ENCODE measurements at places on chromosomes 7 and 10.

- no peak for DNase-seq
Measured at GRCh38 chr7:70714506-70715038, 417.4 kb upstream of the GALNT17 start.

DNA sequence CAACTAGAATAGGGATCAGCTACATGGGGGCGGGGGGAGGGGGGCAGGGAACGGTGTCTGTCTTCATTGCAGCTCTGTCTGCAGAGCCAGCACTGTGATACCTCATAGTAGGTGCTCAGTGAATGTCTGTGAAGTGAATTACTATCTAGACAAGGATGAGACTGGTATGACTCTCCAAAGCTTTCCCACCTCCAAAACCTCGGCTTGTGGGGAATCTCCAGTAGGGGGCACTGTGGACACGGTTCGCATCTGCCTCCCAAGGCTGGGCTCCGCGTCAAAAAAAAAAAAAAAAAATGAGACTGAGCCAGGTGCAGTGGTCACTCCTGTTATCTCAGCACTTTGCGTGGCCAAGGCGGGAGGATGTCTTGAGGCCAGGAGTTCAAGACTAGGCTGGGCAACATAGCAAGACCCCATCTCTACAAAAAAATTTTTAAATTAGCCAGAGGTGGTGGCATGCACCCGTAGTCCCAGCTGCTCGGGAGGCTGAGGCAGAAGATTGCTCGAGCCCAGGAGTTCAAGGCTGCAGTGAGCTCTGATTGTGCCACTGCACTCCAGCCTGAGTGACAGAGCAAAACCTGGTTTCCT lies 9.6 kb downstream of the TRIM56 start:
- peak; percentile 67 for DNase-seq

- DNase-seq = peak; percentile 44
Measured at GRCh38 chr10:14259696-14260566, 70.8 kb downstream of the FRMD4A start.

DNA sequence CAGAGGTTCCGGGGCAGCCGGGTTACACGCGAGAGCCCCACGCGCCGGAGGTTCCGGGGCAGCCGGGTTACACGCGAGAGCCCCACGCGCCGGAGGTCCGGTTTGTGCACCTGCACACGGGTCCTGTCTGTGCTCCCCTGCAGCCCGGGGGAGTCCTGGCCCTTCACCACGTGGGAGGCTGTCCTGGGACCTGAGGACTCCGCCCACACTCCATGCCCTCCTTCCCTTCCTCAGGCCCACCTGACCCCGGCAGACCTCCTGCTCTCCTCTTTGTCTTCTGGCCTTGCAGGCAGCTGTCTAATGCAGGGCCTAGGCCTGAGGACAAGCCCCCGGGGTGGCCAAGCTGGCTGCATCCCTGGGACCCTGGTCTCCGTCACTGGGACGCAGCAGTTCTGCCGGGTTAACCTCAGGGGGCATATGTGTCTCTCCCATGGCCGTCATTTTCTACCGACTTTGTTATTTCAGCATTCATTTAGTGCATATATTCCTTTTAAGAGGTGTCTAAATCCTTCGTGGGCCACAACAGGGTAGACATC lies 374.6 kb downstream of the DNAJB6 start:
- no peak for DNase-seq

DNA sequence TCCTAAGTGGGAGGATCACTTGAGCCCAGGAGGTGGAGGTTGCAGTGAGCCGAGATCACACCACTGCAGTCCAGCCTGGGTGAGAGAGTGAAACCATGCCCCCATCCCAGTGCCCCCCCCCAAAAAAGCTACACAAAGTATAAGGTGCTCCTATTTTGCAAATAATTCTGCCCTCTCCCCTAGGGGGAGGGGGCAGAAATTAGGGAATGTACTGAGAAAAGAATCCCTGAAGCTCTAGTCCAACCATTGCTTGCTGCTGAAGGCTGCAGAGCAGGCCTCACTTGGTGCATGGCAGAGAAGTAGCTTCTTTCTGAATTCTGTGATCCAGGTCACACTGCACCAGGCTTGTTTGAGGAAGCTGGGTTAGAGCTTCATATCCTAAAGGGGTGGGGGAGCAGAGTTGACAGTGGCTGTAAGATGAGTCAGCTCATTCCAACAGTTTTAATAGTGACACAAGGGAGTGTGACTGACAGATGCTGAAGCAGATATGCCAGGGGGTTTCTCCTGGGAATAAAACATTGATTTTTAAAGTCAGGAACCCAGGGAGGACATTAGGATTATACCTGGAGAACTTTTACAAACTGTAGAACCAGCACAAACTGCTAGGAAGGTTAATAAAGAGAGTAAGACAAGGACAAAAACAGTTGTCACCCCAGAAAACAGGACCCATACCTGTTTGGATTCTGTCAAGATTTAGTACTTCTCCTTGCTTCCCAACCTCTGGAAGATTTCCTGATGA lies 32.8 kb upstream of the STRIP2 start:
- DNase-seq = peak; percentile 25

GRCh38 chr10:75956624-75957023 lies 525.2 kb downstream of the LRMDA start:
- DNase-seq = no peak

DNA sequence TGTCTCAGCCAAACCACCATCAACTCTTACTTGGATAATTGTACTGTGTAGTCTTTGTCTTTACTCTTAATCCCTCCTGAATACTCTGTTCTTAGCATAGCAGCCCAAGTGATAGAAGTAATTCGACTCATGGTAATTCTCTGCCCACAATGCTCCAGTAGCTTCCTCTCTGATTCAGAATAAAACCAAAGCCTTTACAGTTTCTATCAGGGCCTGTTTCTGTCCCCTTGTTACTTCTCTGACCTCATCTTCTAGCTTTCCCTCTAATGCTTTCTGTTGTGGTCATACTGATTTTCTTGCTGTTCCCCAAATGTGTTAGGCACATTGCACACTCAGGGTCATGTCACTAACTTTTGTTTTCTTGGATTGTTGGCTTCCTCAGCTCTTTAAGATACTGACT lies 8.0 kb downstream of the ZNF518A start:
- no peak for DNase-seq

- DNase-seq = peak; percentile 97
Measured at GRCh38 chr10:101830322-101831168, 12.3 kb upstream of the OGA start.

DNA sequence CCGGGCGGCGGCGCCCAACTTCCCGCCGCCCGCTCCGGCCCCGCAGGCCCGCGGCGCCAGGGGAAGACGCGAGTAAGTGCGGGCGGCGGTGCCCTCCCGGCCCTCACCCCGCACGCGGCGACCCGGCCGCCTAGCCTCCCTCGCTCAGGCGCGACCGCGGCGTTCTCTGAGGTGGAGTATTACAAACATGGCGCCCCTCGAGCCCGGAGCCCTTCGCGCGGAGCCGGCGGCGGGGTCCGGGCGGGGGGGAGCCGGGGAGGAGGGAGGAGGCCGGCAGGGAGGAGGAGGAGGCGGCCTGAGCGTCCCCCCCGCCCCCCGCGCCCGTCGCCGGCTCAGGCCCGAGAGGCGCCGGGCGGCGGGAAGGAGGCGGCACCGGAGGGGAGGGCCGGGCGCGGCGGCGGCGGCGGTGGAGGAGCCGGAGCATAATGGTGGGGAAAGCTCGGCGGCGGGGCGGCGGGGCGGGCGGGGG lies at the start of gene ZMYND11:
Gene ZMYND11, plus strand, starts transcription at position 324 of the 469 bp plus-strand sequence. CDS start 44,558 bp downstream, outside the sequence.
- DNase-seq = peak; percentile 89

DNA sequence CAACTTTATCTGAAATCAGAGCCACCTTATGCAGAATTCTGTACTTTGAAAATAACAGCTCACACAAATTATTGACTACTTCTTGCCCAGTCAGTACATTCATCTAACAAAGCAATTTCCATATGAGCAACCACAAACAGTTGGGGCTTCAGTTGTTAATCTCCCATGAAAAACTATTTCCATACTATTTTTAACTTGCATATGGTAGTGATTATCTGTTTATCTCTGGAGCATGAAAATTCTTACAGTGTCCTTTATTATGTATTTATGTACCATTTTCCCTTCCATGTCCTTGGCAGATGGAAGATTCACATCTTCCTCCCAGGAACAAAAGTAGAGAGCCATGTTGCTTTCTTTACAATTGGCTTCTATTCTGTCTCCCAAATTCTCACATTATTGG lies 285.7 kb downstream of the CRPPA start:
- no peak for DNase-seq

DNA sequence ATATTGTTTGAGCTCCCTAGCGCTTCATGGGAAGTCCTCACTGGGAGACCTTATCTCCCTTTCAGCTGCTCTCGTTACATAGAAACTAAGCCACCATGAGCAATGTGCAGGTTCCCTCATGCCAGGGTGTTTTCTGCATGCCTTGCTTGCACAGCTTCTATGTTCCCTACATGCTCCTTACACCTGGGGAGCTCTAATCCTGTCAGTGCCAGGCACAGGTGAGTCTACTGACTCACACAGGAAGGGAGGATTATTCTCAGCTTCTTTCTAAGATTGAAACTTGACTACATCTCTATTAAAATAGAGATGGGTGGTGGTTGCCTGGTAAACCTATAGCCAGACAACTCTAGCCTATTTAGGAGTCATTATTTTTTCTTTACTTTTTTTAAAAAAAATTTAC lies 375.7 kb upstream of the CDC14C start:
- no peak for DNase-seq

- DNase-seq = no peak
Measured at GRCh38 chr10:45229823-45230222, 85.6 kb downstream of the OR13A1 start.

DNA sequence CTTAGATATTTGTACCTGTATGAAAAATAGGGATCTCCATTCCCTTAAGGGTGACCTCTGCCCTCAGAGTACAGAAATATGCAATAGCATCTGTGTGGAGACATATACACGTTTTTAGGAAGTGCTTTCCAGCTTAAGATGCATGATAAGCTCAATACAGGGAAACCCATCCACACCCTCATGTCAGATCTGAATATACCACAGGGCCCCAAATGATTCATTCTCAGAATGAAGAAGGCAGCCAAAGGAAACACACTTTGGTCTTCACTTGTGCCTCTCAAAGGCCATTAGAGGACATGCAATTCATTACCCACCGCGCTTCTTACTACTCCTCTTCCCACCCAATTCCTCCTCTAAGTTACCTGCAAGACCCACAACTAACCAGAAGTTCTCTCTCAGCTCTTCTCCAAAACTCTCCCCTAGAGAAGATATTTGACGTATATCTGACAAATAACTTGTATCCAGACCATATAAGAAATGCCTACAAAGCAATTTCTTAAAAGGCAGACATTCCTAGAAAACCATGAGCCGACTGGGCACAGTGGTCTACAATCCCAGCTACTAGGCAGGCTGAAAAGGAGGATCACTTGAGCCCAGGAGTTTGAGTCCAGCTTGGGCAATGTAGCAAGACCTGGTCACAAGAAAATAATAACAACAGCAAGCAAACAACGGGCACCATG lies 103.0 kb downstream of the OAT start:
- no peak for DNase-seq

- peak; percentile 22 for DNase-seq
Measured at GRCh38 chr10:75294518-75294865, 58.7 kb upstream of the COMTD1 start.

DNA sequence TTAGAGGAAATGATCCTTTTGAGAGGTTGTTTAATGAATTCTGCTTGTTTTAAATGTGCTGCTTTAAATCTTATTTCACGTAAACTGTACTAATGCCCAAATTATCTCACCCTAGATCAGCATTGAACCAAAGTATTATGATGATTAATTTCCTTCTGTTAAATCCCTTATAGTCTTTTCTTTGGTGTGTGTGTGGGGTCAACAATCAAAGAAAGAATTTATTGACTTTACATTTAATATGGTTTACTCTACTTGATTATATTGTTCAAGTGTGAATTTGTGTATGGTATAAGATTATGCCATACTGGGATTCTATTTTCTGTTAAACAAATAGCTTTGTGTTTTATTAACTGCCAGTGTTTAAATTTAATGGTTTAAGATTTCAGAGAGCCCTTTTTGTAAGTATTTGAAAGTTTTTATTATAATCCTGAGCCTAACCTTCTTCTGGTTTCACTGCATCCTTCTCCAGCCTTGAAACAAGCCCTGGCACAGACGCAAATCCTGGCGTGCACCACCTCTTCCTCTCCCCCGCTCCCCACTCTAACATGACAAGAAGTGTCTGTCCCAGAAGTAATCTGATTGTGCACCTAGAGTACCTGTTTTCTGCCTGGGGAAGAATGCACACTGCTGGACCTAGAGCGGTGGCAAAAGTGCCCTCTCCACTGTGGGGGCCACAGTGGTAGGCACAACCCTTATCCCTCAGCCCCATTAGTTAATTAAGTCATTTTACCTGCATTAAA lies 70.6 kb downstream of the KAT6B start:
- DNase-seq = no peak

DNA sequence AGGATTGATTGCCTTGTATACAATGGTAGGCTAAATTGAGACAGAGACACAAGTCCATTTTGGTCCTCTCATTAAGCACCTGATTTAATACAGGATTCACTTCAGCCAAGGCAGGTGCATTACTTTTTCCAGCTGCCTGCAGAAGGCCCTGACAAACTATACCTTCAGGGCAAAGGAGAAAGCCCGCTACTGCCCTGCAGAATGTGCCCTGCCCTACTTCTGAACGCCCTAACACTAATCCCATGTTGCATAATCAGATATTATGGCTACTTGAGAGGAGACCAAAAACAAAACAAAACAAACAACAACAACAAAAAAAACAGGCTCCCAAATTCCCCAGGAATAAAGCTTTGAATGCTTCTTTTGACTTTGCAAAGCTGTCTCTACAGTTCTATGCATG lies 116.9 kb upstream of the ABI1 start:
- DNase-seq = no peak

GRCh38 chr7:99713995-99714570 lies 20.9 kb downstream of the CYP3A7 start:
- no peak for DNase-seq

DNA sequence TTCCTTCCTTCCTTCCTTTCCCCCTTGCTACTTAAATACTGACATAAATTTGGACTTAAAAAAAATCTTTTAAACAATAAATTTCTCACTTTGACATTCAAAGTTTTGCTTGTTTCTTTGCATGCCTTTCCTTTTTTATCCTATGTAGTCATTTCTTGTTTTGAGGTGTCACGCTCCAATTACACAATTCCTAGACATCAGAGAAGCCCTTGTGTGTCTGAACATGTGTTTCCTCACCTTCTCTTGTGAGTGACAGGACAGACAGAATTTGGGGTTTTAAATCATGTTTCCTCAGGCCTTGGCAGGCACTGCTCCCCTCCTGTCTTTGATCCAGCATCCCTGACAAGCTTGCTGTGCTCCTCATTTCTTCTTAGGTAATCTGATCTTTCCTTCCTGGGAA lies 91.3 kb downstream of the CYTH3 start:
- DNase-seq = no peak

- DNase-seq = no peak
Measured at GRCh38 chr10:111525696-111526095, 448.9 kb downstream of the ADRA2A start.

- no peak for DNase-seq
Measured at GRCh38 chr10:110073896-110074295, 66.1 kb downstream of the ADD3 start.

GRCh38 chr10:3709456-3710060 lies 75.5 kb downstream of the KLF6 start:
- no peak for DNase-seq

- no peak for DNase-seq
Measured at GRCh38 chr7:148419856-148420832, 170.4 kb upstream of the C7orf33 start.

Measured in AG20443 (cell line).